Activated T-helper 1 cell treated with anti-CD3 and anti-CD28 coated beads, Interleukin-12 subunit alpha, Interleukin-12 subunit beta, Interleukin-2, Interleukin-4 antibody, amounts not matched to agents 30 ng/mL and 10 ng/mL and 1 ng/mL, durations not matched to agents 14 hours and 24 hours and 36 hours (primary cell): ENCODE measurements at places on chromosomes 5 and 9. TPM values are rescaled to one million over a fixed set of nuclear protein-coding genes. Genes with fewer than 3 reads are reported as not detected.

GRCh38 chr5:963673-964531 is 44.7 kb upstream of the NKD2 start:
- peak; percentile 62 for DNase-seq

DNA sequence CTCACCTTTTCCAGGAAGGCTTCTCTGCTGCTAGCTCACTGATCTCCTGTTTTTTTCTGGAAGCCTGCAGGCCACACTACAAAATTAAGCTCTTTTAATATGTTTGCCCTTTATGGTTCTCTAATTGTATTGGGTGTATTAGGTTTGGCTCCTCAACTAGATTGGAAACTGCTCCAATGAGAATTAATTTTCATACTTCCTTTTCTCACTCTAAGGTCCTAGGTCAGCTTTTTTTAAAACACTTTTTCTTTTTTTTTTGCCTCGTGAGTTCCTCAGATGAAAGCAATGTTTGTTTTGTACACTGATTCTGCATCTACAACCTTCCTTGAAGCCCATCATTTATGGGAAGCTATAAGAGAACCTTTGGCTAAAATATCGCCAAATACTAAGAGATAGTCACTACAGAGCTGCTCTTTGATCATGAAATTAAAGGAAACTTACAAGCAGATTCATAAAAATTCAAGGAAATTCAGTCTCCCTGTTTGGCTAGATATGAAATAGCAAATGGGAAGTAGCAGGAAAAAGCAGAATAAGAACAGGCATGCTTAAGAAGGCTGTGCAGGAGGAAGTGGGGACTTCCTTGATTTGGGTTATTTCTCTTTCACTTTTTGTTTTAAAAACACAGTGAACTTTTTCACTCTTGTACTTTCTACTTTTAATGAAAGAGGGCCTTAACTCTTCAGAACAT is 55.2 kb upstream of the FYB1 start:
- no peak for DNase-seq

- no peak for DNase-seq
These were observed 56.0 kb upstream of the TPD52L3 start for GRCh38 chr9:6272229-6272598.

DNA sequence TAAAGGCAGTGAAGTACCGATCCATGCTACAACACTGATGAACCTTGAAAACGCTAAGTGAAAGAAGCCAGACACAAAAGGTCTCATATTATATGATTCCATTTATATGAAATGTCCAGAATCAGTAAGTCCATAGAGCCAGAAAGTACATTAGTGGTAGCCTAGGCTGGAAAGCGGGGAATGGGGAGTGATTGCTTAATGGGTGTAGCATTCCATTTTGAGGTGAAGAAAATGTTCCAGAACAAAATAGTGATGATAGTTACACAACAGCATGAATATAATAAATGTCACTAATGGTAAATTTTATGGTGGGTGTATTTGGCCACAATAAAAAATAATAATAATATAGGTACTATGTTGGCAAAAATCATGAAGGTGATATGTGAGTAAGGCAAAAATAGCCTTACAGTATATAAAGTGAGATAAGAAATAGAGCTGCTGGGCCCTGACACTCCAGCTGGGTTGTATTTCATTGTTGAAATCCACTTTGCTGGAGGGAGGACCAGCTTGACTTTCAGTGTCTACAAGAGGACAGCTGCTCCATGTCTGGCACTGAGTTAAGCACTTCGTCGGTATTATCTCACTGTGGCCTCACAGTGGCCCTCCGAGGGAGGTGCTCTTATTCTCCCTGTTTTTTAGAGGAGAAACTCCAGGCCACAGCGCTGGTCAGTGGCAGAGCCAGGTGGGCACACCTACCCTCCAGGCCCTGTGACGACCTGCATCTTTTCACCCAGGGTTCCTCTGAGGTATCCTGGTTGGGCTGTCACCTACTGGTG is 22.4 kb upstream of the ANGPTL2 start:
- DNase-seq = no peak

DNA sequence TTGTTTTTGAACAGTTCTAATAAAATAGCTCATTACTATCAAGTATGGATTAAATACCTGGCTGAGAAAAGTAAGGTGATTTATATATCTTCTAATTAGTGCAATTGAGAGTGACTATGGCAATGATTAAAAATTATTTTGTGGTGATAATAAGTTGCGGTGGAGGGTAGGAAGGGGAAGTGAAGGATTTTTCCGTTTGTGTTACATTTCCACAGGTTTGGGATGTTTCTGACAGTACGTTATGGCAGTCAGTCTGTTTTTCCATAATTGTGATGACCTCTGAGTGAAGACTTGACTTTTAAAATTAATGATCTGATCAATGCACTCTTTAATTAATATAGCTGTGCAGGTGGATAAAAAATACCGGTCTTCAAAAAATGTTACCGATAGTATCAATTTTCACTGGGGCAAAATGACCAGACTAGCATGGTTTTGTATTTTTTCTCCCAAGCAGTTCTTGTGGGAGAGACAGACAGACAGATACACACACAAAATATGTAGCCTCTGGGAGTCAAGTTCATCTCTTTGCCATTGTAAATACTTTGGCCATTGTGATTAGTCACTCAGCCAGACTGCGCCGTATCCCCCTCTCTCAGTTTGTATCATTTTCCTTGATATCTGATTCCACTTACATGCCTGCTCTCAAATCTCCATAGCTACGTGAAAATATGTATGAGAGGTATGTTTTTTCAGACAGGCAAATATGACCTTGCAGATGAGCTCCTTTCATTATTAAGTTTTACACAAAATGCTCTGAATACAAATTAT is 60.2 kb downstream of the ARHGAP26 start:
- DNase-seq = no peak

Gene STC2
- 25.4 and 27.7 TPM in 2 replicates for total RNA-seq

DNA sequence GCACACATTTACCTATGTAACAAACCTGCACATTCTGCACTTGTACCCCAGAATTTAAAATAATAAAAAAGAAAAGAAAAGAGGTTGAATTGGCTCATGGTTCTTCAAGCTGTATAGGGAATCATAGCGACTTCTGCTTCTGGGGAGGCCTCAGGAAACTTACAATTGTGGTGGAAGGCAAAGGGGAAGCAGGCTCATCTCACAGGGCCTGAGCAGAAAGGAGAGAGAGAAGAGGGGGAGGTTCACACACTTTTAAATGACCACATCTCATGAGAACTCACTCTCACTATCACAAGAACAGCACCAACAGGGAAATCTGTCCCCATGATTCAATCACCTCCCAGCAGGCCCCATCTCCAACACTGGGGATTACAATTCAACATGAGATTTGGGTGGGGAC is 214.6 kb downstream of the CDK5RAP2 start:
- DNase-seq = no peak

DNA sequence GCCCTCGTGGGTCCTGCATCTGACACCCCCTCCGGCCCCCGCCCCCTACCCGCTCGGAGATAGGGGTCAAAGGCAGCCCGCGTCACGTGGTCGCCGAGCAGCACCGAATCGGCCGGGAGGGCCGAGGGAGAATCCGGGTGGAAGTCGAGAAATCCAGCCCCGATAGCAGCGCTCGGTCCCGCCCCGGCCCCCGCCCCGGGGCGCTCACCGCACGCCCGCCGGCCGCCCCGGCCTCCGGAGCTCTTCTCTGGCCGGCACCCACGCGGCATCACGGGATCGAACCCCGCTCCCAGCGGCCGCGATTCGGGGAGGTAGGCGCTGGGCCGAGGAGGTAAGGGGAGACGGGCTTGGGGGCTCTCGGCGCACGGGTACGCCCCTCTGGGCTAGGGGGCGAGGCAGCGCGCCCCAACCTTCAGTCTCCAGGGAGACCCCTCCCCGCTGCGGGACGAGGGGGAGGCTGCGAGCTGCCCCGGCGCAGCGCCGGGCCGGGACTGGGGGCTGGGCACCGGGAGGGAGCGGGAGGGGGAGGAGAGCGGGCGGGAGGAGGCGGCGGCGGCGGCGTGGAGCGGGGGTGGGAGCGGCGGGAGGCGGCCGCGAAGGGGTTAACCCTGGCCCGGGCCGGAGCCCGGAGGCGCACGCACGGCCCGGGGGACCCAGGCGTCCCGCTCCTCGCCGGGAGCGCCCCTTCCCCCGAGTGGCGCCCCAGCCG is 22.1 kb upstream of the NDST1 start:
- no peak for DNase-seq
